ENCODE measurements at places on chromosomes 16 and 17. TPM values are rescaled to one million over a fixed set of nuclear protein-coding genes. Genes with fewer than 3 reads are reported as not detected.

The NEUROD2 gene
- not detected for total RNA-seq

The AATK gene
- total RNA-seq, result 2.4 TPM

The ADCY9 gene
- total RNA-seq, result 4.7 TPM

The CA5A gene
- total RNA-seq, result not detected

DNA sequence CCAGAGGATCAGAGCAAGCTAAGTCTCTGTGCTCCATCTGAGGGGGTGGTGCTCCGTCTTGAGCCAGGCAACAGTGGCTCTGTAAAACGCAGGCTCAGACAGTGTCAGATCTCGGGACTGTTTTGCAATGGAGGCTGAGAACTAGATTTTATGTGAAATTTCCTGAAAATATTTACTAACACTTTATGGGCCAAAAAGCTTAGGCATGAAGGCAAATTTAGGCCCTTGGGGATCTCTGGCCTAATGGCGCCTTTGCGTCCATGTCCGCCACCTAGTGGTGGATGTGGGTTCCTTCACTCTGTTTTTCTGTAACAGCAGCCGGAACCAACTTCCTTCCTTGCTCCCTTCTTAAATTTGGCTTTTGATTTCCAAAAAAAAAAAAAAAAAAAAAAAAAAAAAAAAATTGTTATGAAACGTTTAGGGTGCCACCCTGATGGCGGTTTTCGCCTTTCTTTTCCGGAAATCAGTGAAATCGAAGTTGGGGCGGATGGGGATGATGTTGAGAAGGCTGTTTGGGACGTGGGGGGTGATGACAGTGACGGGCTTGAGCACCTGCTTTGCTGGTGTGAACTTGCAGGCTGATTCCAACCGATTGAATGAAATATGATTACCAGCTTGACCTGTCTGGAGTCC lies 14.0 kb upstream of the ELAC2 start:
- H3K27ac ChIP-seq, result no peak overlapping the region
- H3K36me3 ChIP-seq, result no peaks in the 10 kb centered on the region
- peak; percentile 63 for DNase-seq
- H3K4me1 ChIP-seq, result no peaks in the 10 kb centered on the region
- H3K27me3 ChIP-seq, result no peaks in the 10 kb centered on the region

GRCh38 chr17:40338941-40339649 lies 25.4 kb downstream of the GJD3 start:
- no peak for DNase-seq
- H3K27me3 ChIP-seq, result peaks cover 14% of the 10 kb centered on the region
- no peak overlapping the region for H3K4me3 ChIP-seq
- H3K27ac ChIP-seq, result no peak overlapping the region

DNA sequence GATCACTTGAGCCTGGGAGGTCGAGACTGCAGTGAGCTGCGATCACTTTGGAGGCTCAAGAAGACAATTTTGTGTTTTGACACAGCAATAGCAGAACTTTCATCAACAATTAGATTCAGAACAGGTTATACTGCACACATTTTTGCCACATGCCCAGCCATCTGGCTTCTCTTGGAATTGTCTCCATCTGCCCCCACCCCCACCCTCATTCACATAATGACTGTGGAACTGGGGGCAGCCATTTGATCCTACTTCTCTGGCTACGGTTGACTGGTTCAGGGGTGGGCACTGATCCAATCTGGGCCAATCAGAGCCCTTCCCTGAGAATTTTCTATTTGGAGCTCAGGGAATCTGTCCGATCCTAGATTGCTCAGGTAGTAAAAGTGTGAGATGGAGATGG lies 14.0 kb downstream of the TMEM92 start:
- H3K4me3 ChIP-seq, result no peak overlapping the region
- H3K27ac ChIP-seq, result no peak overlapping the region
- H3K4me1 ChIP-seq, result peaks cover 5% of the 10 kb centered on the region
- H3K27me3 ChIP-seq, result no peaks in the 10 kb centered on the region
- DNase-seq, result no peak

GRCh38 chr16:86073763-86074493 lies 175.0 kb downstream of the IRF8 start:
- H3K27me3 ChIP-seq, result no peaks in the 10 kb centered on the region
- no peaks in the 10 kb centered on the region for H3K4me1 ChIP-seq
- no peak overlapping the region for H3K27ac ChIP-seq
- peak overlapping the region; percentile 28 for H3K4me3 ChIP-seq
- DNase-seq, result no peak

DNA sequence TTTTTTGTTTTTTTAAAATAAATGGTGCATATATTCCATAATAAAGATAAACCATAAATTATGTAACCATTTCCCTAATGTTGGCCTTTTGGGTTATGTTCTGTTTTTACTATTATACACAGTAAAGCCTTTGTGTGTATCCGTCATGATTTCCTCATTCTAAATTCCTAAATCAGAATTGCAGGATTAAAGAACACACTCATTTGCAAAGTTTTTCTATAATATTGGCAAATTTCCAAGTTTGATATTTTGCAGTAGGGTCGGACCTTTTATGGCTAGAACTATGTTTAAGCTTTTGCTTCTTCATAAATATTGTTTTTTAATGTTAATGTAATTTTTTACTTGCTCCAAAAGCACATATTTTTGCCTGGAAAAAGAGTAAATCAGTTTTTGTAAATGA lies 16.6 kb downstream of the GOSR1 start:
- no peaks in the 10 kb centered on the region for H3K4me1 ChIP-seq
- H3K27ac ChIP-seq, result no peak overlapping the region
- peaks cover 87% of the 10 kb centered on the region for H3K36me3 ChIP-seq
- no peaks in the 10 kb centered on the region for H3K27me3 ChIP-seq
- H3K4me3 ChIP-seq, result no peak overlapping the region

DNA sequence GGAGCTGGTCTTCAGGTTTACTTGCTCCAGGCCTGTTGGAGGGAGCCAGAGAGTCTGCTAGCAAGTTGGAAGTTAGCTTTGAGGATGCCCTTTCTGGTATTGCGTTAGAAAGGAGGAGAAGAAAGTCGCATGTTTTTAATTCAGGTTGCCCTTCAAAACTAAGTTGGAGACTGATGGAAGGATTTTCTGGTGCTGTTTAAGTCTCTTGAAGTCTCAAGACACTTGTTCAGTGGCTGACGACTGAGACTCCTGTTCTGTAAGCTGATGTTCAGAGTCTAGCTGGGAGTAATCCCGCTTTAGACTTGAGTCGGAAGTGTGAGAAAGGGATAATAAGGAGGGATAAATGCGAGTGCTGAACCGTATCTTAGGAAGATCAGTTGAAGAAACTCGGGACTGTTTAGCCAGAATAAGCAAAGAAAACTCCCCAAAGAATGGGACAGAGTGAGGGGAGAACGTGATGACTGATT lies 740 bp downstream of the AATF start:
- no peak overlapping the region for H3K27ac ChIP-seq
- no peaks in the 10 kb centered on the region for H3K4me1 ChIP-seq
- no peak for DNase-seq
- H3K4me3 ChIP-seq, result peak overlapping the region; percentile 94

- peaks cover 55% of the 10 kb centered on the region for H3K36me3 ChIP-seq
- DNase-seq, result no peak
- H3K4me3 ChIP-seq, result peak overlapping the region; percentile 6
- H3K27me3 ChIP-seq, result no peaks in the 10 kb centered on the region
These were observed 5.7 kb downstream of the ASPSCR1 start for GRCh38 chr17:81983011-81983638.

- no peak for DNase-seq
- no peak overlapping the region for H3K4me3 ChIP-seq
- H3K27me3 ChIP-seq, result no peaks in the 10 kb centered on the region
- H3K27ac ChIP-seq, result no peak overlapping the region
These were observed 190.6 kb downstream of the CYLD start for GRCh38 chr16:50932348-50932935.

- peak overlapping the region; percentile 65 for H3K4me3 ChIP-seq
- peaks cover 12% of the 10 kb centered on the region for H3K27me3 ChIP-seq
- no peaks in the 10 kb centered on the region for H3K36me3 ChIP-seq
- DNase-seq, result peak; percentile 92
These were observed 458.0 kb upstream of the ASIC2 start for GRCh38 chr17:33750943-33751701.
